ENCODE measurements at places on chromosomes 5 and 9.

DNA sequence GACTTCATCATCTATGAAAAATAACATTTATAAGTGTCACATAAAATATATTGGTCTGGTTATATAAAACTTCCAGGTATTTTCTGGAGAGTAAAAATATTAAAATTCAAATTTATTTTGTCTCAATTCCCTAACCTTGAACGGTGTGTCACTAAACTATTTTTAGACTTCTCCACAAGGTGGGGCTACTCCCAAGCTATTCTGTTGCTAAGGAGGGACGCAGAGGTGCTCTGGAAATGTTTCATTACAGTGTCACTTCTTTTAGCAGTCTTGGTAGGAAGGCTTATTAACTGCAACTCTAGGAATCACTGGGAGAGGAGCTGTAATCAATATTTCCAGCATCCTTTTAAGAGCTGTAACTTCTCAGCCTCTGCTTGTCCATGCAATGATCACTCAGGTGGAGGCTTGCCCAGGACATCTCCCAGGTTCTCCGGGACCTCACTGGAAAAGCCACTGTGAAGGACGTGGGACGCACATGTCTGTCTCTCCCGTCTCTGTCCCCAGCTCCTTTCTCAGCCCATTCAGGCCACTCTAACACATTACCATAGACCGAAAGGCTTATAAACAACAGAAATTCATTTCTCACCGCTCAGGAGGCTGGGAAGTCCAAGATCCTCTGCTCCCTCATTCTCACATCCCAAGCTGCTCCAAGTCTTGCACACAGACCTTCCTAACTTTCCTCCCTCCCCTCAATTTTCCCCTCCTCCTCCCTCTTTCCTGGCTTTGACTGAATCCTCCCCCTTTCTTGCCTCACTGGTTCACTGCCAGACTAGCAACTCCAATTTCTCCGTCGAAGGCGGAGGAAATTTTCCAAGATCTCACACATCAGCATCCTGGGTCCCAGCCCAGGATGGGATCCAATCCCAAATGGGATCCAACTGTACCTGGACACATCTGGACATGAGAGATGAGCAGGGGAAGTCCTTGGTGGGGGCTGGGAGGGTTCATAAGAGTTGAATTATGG lies 32.7 kb upstream of the DNAH5 start:
- DNase-seq, result peak; percentile 63

DNA sequence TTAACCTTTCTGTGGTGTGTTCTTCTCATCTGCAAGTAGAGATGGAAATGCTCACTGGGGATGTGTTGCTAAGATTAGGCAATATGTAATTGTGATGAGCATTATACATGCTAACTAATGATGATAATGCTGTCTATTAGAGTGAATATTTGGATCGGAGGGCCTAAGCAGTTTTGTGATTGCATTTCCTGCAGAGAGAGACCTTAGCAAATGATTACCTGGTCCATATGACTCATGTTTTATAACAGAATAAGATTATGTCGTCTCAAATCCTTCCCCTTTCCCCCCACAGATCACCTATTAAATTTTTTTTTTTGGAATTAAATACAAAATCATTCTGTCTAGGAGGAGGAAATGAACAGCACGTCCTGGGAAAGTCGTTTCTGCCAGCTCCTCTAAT lies 82.7 kb downstream of the IZUMO3 start:
- no peak for DNase-seq

DNA sequence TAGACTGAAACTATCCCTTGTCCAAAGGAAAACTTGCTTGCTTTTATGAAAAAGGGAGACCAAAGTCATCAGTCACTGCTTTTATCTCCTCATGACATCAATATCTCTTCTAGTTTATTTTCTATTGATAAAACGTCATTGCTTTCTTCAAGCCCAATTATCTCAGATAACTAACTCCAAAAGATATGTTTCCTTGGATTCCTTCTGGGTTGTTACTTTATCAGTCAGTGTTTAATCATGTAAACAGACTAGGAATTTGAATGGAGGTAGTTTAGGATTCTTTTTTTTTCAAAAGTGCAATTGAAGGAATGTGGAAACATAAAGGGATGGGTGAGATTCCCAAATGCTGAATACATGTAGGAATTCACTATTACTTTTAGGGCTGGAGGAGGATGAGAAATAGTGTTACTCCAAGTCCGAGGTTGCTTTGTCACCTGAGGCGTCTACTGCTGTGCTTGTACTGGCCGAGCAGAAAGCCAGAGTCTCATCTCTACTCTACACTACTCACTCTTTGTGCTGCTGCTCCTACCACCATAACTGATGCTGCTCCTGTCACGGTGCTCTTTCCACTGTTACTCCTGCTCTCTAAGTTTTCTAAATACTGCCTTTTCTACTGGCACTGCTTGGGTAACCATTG lies 1697.1 kb upstream of the NUDT12 start:
- no peak for DNase-seq

DNA sequence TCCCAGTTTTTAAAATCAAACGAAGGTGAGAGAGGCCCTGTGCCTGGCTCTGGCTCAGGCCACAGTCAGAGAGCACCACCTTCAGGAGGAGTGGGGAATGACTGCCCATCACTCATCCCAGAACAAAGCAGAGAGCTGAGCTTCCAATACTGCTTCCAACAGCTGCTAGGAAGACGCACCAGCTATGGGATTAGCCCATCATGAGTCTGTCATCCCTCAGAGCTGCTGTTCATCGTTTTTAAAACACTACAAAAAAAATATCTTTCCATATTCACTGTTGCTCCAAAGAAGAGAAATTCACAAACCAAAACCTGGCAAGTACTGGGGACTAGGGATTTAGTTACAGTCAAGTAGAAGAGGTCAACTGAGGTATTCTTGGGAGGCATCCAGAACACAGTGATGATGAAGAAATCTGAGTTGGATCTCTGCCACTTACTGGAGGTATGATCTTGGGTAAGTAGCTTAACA lies 102.4 kb downstream of the CDK5RAP2 start:
- peak; percentile 60 for DNase-seq

GRCh38 chr5:41416336-41416735 lies 94.1 kb downstream of the PLCXD3 start:
- no peak for DNase-seq

- no peak for DNase-seq
Observed at GRCh38 chr9:25212361-25212760, 465.9 kb downstream of the TUSC1 start.

DNA sequence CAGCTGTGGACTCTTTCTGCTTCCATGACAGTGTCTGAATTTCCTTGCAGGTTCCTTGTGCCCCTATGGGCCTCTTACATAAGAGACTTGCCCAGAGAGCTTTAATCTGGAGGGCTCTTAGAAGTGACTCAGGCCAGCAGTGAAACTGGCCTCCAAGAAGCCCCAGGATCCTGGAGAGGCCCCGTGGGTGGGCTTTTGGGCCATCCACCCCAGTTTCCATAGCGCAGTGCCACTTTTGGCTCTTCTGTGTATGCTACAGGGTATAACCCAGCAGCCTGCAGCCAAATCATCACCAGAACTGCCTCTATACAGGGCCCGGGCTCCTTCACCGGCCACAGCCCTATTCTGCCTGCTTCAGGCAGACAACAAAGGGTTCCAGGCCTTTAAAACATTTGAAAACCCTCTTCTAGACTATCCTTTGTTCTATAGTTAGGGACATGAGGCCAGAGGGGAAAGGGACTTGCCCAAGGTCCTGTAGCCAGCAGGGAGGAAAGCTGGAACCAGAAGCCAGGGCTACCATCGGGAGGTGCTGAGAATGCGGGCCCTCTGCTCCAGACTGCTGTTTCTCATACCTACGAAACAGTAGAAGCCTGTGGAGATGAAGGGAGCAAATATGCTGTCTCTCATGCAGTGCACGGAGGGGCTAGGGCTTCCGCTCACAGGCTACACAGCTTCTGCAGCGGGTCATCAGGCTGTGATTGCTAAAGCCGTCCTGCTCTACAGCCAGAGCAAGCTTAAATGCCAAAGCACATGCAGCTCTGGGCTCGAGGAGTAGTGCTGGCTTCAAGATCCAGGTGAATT lies 18.0 kb downstream of the SH3PXD2B start:
- no peak for DNase-seq

GRCh38 chr9:75712700-75713099 lies 177.8 kb upstream of the PCSK5 start:
- DNase-seq, result no peak

GRCh38 chr5:98713027-98713426 lies 60.4 kb upstream of the RGMB start:
- peak; percentile 17 for DNase-seq

DNA sequence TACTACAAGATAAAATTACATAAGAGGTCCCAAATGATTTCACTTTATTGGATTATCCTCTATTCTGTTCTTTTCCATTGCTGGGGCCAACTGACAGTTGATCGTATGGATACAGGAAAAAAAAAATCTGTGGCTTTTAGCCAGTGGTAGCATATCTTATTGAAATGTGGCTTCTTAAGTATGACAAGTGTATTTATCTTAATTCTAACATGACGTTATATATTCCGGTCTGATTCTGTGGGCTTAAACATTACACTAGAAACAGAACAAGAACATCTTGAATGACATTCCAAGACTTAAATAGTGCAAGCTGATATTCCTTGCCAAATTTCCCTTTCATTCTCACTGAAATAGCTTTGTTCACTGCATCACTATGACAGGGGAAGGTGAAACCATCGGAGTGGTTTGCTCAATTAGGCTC lies 117.9 kb downstream of the INSYN2B start:
- no peak for DNase-seq

GRCh38 chr9:2378266-2378665 lies 243.3 kb upstream of the VLDLR start:
- DNase-seq, result no peak

DNA sequence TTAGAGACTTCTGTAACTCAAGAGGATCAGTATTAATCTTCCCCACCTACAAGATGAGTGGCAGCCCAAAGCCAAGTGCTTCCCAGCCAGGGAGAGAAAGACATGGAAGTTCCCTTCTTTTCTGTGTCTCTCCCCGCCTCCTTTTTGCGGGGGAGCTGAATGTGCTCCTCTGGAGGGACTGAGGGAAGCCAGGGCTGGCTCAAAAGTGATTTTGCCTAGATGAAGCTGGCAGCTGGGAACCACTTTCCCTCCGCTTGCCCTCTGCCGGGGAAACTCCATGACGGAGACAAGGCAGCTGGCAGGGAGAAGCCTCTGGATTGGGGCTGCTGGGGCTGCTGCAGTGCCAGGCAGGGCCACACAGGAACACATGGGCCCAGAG lies 24.4 kb downstream of the EGR1 start:
- DNase-seq, result no peak

- no peak for DNase-seq
Observed at GRCh38 chr9:130884542-130885483, 11.8 kb downstream of the QRFP start.

DNA sequence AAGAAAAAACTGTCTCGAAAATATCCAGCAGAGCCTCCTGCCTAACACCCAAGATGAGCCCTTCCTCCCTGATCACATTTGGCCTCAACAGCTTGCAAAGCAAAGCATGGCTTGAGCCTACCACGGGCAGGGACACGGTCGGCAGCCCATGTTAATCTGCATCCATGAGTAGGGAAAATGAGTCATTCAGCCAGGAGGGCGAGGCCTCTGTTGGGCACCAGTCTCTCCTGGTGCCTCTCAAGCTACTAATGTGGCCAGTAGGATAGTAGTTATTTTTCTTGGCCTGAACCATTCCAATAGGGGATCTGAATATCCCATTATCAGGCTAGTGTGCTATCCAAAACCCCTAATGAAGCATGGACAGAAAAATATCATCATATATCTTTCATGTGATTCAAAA lies 43.0 kb upstream of the SHB start:
- DNase-seq, result no peak

DNA sequence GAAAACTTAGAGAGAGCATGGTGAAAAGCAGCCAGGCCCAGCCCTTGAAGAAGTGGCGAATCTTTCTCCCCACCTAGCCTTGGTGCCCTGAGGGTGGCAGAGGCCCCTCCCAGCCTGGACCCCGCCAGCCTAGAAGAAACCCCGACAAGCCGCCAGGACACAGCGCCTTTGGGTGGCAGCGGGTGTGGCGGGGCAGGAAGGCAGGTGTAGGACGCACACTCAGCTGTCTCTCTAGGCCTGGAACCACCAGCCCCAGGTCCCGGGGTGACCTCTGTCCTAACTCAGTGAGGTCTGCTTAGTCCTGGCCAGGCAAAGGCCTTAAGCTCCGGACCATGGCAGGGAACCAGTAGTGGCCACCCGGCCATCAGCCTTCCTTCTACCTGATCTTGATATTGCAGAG lies 178.3 kb downstream of the BARX1 start:
- DNase-seq, result no peak

GRCh38 chr9:83469722-83470121 lies 68.5 kb downstream of the FRMD3 start:
- DNase-seq, result no peak

GRCh38 chr9:107667231-107668070 lies 177.9 kb upstream of the KLF4 start:
- no peak for DNase-seq

- DNase-seq, result no peak
Observed at GRCh38 chr5:160846642-160847041, 5.4 kb downstream of the ATP10B start.

- no peak for DNase-seq
Observed at GRCh38 chr5:117210796-117211195, 636.2 kb upstream of the SEMA6A start.

DNA sequence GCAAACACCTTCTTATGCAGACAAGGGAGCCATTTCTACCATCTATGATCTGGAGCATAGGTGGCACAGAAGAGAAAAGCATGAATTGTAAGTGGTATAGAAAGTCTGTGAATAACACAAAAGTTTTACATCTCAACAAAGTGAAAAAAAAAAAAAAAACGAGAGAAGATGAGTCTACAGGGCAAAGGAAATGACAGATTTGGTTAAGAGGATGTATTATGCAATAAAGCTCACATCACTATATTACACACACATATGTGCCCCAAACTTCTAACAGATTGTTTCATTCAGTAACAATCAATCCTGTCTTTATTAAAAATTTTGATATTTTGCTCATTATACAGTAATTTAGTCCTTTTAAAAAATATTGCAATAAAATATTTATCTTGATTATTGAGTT lies 49.8 kb downstream of the CERT1 start:
- DNase-seq, result peak; percentile 61

- no peak for DNase-seq
Observed at GRCh38 chr9:109868207-109868606, 88.2 kb downstream of the PALM2AKAP2 start.

DNA sequence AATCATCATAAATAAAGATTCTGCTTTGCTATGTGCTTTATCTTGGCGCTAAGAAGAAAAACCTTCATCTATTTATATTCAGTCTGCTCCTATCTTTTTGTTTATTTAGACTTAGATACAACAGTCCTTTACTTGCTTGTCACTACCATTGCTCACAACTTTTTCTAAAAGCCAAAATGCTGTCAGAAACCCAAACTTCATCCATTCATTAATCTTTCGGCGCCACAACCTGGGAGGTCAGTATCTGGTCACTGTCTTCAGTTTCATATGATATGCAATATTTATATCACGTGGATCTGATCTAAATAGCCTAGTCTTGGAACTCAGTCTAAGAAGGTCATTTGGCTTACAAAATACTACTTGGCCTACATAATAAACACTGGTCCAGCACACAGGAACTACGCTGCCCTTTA lies 159.3 kb upstream of the TARS1 start:
- no peak for DNase-seq

DNA sequence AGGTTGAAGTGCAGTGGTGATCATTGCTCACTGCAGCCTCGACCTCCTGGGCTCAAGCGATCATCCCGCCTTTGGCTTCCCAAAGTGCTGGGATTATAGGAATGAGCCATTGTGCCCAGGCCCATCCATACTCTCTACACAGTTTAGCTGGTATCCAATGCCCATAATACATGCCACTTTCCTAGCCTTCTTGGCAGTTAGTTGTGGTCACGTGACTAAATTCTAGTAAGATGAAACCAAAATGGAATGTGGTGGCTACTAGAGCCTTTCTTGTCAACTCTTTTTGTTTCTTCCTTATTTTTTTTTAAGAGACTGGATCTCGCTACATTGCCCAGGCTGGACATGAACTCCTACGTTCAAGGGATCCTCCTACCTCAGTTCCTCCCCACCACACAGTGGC lies 15.3 kb upstream of the KIF27 start:
- DNase-seq, result no peak
